ENCODE measurements at places on chromosomes 7 and 10.

- DNase-seq = peak; percentile 32
Measured at GRCh38 chr10:98045785-98046389, 15.5 kb upstream of the CRTAC1 start.

GRCh38 chr10:27188897-27189296 lies 33.7 kb downstream of the MASTL start:
- DNase-seq = no peak

DNA sequence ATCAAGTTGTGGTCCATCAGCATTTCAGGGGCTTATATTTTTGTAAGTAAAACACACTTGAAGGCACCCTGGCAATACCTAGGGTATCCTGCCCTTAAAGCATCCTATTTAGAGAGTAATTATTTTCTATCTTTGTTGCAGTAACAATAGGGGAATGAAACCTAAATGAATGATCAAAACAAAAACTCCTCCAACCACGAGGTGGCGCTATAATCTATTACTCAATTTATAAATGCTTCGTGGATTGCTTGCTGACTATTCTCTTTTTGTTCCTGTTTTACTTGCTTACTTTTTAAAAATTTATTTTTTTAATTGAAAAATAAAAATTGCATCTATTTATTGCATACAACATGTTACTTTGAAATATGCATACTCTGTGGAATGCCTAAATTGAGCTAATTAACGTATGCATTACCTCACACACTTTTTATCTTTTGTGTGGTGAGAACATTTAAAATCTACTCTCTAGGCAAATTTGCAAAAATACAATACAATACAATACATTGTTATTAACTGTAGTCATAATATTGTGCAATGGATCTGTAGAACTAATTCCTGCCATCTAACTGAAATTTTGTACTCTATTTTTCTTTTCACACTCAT lies 147.7 kb upstream of the BMPER start:
- no peak for DNase-seq

GRCh38 chr10:75957314-75958120 lies 526.1 kb downstream of the LRMDA start:
- no peak for DNase-seq

DNA sequence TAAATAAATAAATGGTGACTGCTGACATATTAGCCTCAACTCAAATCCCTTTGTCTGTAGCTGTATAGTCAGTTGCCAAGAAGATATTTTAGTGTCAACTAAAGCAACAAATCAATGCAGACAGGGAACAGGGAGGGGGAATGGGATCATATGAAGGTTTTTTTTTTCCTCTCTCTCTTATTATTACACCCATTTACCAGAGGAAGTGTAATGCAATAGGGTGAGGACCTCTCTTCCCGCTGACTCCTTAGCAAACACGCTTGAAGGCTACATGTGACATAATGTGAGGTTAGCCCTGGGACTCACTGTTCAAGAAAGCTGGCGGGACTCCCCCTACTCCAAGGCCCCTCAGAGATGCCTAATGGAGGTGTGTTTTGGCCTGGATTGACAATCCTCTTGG lies 88.2 kb downstream of the CHRM2 start:
- no peak for DNase-seq

- no peak for DNase-seq
Measured at GRCh38 chr7:47681249-47681810, 99.4 kb upstream of the TNS3 start.

DNA sequence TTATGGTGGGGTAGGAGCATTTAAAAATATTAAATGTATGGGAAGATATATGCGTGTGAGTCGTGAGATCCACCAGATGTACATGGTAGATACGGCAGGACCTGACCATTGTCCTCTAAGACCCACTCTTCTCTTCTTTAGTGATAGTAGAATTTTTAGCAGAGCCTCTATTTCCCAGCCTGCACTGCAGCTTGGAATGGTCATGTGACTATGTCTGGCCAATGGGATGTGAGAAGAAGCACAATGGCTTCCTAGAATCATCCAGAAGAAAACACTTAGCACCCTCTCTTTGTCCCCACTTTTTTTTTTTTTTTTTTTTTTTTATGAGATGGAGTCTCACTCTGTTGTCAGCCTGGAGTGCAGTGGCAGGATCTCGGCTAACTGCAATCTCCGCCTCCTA lies 86.6 kb upstream of the CYTH3 start:
- DNase-seq = no peak

DNA sequence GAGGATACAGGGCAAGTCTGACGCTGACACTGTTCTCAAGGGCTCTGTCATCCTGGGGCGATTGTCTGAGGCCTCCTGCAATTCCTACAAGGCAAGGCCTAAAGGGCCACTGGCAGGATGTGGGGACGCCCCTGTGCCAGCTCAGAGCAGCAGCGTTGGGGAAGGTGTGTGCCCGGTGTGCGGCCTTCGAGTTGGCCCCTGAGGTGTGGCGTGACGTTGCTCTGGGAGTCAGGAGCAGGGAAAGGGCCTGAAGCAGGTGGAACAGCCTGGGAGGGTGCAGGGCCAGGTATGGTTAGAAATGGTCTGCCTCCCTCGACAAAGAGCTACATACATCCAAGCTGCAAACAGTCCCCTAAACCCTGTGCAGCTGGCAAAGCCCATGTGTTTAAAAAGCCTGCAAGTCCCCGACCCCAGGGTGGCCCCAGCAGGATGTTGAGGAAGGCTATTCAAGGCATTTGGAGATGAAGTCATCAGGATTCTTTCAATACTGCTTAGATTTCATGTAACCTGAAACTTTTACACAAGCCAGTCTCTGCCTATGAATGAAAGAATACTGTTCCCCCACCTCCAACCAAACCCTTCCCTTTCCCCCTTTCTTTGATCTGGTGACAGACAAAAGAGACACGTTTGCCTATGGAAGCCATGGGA lies 142.5 kb upstream of the TNS3 start:
- DNase-seq = no peak

DNA sequence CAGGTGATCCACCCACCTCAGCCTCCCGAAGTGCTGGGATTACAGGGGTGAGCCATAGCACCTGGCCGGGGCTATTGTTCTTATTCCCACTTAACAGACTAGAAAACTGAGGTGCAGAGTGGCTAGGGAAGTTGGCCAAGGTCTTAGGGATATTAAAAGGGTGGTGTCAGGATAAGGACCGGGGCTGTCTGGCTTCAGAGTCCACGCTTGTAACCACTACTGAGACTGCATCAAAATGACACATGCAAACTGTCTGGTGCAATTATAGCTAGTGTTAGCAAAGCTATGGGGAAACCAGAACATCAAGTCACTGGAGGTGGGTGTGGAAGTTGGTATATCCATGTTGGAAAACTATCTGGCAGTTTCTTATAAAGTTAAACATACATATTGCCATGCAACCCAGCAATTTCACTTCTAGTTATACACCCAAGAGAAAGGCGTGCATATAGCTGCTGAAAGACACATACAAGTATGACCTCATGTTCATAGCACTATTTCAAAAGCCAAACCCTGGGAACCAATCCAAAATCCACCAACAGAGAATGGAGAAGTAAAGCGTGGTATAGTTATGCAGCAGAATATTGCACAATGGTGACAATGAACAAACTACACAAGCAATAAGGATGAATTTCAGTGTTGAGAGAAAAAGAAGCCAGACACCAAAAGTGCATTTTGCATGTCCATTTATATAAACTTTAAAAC lies 33.9 kb upstream of the EEPD1 start:
- DNase-seq = no peak

DNA sequence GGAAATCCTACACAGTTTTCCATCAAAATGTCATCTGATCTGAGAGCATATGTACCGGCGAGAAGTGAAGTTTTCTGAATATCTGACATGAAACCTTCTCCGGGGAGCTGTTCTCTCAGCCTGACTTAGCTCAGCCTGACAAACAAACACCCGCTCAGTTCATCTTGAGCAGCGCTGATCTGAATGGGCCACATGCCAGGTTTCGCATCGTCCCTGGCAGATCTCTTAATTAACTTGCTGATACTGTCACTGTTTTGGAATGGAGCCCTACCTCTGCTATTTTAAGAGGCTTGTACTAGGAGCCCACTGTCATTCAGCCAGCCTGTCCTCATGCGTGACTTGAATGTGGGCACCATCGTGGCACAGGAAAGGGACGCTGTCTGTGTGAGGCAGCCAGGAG lies 109.2 kb downstream of the STRA8 start:
- no peak for DNase-seq

GRCh38 chr7:129212596-129212995 lies 12.2 kb upstream of the AHCYL2 start:
- no peak for DNase-seq

DNA sequence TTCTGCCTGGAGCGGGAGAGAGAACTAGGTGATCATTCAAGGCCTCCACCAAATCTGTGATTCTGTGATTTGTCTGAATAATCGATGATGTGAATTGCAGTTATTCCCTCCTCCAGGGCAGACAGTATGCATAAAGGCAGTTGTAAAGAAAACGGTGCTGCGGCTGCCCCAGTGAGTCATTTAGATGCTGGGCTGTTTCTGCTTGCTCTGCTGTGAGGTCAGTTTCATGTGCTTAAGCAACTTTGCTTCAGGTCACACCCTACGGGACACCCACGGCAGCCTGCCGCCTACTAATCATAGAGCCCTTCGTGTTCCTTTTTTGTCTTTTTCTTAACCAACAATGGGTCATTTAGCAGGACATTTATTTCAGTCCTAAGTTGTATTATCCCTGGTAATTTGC lies 158.1 kb upstream of the PITRM1 start:
- no peak for DNase-seq

DNA sequence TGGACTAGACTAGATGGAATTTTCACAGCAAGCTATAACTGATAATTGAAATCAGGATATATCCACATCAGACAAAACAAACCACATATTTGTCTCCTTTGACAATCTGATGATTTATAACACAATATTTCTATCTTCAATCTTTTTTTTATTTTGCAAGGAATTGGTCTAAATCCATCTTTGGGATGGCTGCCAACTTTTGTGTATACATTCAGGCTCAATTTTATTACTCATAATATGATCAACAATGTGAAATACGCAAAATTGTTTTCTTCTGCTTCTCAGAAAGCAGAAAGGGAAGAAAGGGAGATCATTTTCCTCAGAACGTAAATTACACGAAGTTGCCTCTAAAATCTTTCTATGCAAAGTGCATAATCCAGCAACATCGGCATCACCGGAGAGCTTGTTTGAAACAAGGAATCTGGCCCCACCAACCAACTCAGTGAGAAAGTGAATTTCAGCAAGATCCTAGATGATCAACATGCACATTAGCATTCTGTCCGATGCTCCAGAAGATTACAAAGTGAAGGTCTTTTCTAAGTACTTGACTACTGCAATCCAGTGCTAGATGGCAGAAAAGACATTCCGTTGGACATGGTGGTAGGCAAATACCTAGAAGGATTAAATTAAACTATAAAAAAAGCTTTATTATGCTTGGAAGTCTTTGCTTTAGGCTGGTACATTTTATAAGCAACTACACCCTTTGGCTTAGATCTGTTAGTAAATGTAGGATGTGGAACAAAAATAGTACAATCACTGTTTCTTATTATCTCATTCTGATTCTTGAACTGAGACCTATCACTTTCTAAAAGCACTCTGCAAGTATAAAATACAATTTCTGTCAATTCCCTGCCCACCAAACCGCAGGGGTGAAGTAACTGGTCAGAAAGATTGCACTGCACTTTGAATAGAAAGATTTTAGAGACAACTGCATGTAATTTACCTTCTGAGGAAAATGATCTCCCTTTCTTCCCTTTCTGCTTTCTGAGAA lies 126.4 kb upstream of the RSU1 start:
- no peak for DNase-seq

DNA sequence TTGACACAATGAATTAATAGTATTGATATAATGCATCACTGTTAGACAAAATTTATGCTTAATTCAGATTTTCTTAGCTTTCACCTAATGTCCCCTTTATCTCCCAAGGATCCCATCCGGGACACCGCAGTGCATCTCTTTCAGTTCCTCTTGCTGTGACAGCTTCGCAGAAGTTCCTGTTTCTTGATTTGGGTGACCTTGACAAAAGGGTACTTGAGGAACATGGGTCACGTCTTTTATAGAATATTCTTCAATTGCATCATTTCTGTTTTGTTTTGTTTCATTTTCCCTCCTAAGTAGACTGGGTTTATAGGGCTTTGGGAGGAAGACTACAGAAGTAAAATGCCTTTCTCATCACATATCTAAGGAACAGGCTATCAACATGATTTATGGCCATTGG lies 453.2 kb downstream of the DPP6 start:
- no peak for DNase-seq

- no peak for DNase-seq
Measured at GRCh38 chr10:130180416-130180815, 44.2 kb downstream of the GLRX3 start.

GRCh38 chr7:90251304-90251635 lies 6.3 kb downstream of the CFAP69 start:
- DNase-seq = no peak

GRCh38 chr7:3416453-3416852 lies 115.4 kb downstream of the SDK1 start:
- no peak for DNase-seq

Measured in stimulated activated CD8-positive, alpha-beta memory T cell treated with anti-CD3 and anti-CD28 coated beads, Interleukin-7, amount 100 ng/mL, for 4 hours (primary cell).